Left forelimb (tissue), 1 donor: ENCODE measurements at places on chromosomes 11 and 22.
A peak's percentile ranks its signal among the peaks of the same experiment; 100 is the strongest.

- no peak for DNase-seq
These were observed 39.5 kb upstream of the EP300 start for GRCh38 chr22:41052661-41053490.

DNA sequence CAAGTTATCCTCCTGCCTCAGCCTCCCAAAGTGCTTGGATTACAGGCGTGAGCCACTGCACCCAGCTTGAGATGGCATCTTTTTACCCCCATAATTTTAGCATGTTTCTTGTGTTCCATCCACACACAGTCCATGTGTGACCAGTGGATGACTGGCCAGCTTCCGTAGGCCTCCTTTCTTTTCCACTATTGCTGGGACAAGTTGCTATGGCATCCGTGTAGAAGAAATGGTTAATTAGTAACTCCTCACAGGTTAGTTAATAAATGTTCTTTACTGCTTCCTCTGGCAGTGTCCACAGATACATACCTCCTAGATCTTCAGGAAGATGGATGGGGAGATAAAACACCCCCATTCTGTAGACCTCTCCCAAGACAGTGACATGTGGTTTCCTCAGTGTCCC, 154.3 kb upstream of the RASSF10 start:
- no peak for DNase-seq

DNA sequence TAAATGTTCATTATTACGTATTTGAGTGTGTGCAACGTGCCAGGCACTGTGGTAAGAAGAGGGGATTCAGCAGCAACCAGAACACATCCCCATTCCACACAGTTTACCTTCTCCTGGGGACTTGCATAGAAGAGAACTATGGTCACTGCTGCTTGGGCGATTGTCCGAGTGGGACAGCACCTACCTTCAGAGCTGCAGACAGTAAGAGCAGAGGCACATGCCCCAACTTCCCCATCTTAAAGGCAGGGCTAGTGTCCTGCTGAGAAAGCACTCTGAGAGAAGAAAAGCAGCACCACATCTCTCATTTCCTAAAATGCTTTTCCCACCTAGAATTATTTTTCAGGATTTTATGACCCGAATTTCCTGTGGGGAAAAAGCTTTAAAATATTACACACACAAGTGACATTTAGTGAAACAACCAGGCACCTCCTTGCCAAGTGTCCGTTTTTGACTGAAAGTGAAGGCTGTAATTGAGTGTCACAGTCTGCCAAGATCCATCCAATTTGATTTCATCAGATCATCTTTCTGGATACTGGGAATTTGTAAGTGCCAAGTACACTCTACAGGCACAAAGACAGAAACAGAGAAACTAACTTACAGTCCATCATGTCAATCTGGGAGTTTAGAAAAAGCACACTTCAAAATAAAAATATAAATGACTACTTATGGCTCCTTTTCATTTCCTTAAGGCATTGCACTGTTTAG, 24.6 kb downstream of the TRAF6 start:
- no peak for DNase-seq

- no peak for DNase-seq
These were observed 15.1 kb downstream of the TBX1 start for GRCh38 chr22:19775496-19776325.

GRCh38 chr22:44994399-44995104, 15.3 kb downstream of the PHF21B start:
- DNase-seq: no peak

DNA sequence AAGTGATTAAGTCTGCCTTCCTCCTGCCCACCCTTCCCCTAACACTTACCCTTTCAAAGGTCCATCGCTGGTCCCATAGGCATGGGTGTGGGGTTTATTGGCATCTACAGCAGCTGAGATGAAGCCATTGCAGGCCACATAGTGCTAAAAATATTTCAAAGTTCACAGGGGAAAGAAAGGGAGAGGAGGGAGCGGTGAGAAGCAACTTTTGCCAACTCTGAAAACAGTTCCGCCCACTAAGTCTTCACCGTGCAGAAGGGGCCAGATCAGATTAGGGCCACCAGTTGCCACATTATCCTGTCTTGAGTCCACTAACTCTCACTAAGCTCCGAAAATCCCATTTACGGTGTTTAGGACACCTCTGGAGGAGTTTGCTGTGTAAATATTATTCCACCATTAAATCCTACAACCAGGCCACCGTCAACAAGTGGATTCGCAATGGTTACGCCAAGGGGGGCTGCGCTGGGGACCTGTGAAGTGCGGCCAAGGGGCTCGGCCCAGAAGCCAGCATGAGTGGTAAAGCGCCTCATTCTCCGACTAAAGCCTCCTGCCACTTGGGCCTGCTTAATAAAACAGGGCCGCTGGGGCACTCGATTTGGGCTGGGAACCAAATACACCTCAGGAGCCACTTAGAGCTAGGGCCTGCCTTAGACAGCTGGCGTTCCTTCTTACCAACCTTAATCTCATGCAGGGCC, 534.9 kb downstream of the MIAT start:
- DNase-seq: no peak

DNA sequence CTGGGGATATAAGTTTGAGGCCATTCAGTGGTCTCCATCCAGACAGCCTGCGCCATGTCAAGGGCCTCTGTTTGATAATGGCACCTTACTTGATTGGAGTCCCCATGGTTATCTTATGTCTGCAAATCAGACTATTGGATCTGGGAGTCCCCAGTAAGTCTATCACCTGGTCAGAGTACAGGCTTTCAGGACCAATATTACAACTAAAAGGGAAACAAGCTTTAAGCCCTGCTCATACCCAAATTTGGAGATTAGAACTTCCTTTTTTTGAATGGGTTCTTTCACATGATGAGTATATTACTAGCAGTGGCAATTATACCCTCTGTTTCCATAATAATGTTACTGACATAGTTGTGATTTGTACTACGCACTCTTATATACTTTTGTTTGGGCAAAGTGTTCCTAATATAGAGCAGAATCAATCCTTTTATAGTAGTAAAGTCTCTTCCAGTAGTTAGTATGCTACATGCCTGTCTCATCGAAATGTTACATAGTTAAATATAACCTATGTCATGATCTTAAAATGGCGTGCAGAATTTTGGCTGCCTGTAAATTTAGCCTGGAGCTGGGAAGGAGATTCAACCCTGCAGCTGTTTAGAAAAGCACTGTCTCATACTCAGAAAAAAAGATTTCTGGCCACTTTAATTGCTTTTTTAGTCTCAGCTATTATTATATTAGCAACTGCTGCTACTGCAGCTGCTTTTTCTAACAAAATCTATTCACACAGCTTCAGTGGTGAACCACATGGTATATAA, 4.9 kb downstream of the MS4A15 start:
- DNase-seq: no peak

- DNase-seq: peak; percentile 74
These were observed at the start of gene CCDC89 for GRCh38 chr11:85685820-85686459. Gene CCDC89, minus strand, starts transcription at chr11:85686195. Its CDS starts 65 bp downstream, at chr11:85686130.

DNA sequence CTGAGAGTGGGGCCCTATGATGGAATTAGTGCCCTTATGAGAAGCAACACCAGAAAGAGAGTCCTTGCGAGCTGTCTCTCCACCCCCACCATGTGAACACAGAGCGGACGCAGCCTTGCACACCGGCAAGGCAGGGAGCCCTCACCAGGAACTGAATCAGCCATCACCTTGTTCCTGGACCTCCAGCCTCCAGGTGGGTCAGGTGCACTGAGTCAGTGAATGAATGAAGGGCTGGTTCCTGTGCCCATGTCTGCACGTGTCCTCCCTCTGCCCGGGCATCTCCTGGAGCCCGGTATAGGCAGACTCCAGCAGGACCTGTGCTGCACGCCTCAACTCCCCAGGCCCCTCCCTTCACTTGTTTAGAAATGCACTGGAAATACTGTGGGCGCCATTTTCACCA, 54.9 kb downstream of the LINC01488 start:
- peak; percentile 26 for DNase-seq

- DNase-seq: peak; percentile 51
These were observed 21.8 kb upstream of the IL17REL start for GRCh38 chr22:50034126-50035081.

DNA sequence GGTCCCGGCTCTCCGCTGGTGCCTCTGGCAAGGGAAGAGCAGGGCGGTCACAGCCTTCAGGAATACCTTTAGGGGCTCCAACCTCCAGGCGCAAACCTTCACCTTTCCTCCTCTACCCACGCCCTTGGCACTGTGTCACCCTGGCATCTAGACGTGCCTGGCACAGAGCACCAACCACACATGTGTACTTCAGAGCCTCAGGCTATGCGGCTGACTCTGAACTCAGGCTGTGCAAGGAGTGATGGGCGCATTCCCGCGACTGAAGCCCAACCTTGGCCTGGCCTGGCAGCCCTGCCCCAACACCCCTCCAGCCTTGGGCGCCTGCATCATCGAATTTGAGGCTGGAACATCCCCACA, 11.4 kb downstream of the SCARF2 start:
- DNase-seq: no peak

- no peak for DNase-seq
These were observed 197.9 kb upstream of the ANO3 start for GRCh38 chr11:26134053-26134452.

DNA sequence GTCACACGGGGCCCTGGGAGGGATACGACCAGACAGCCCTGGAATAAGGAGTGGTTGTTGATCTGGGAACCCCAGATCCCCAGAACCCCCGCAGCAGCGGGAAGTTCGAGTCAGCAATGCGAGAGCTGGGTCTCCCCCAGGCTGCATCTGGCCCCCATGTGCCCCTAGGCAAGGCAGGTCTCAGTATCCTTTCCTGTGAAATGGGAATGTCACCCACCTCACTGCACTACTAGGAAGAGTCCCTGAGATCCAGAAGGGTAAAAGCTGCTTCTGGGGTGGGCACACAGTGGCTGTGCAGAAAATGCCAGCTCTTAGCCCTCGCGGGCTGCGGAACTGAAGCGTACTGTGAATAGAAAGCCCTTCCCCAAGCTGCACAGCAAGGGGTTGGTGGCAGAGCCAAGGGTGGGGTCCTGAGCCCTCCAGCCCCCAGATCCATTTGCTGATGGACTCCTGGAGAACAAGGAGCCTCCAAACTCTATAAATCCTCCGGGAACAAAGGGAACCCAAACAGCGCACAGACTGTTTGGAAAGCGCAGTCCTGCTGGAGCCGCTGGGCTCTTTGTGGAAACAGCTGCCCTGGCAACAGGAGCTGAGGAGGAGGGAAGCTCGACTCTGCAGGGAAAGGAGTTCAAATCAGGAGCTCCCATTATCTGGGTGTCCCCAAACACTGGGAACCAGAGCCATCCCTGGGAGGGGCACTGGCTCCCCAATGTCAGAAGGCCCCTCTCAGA, 68.2 kb upstream of the SHISAL1 start:
- no peak for DNase-seq

DNA sequence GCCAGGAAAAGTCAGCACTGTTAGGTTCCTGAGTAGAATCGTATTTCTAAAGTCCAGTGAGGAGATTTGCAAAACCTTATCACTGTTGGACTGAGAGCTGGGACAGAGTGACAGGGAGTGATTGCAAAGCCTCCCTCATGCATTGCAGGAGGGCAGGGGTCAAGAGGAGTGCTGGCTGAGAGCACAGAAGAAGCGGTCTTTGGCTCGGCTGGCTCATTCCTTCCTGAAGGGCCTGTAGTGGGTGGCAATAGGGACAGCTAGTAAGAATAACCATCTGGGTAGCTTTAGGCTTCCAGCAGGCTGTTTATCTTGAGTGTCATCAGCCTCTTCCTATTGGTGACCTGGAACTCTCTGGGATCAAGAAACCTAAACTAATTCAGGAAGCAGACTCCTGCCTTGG, 53.4 kb downstream of the CD44 start:
- DNase-seq: no peak
